Uterus (tissue), 4 donors: ENCODE measurements at places on chromosomes 16 and 17. TPM values are rescaled to one million over a fixed set of nuclear protein-coding genes. Genes with fewer than 3 reads are reported as not detected.

- H3K36me3 ChIP-seq, result no peaks in the 10 kb centered on the region
- H3K4me3 ChIP-seq, result no peak overlapping the region
- H3K27ac ChIP-seq, result no peak overlapping the region
- no peaks in the 10 kb centered on the region for H3K4me1 ChIP-seq
- no peak for DNase-seq
- H3K27me3 ChIP-seq, result no peaks in the 10 kb centered on the region
Measured at GRCh38 chr16:9330095-9330494, 238.7 kb downstream of the HAPSTR1 start.

- no peak overlapping the region for H3K4me3 ChIP-seq
- H3K36me3 ChIP-seq, result no peaks in the 10 kb centered on the region
- H3K27me3 ChIP-seq, result no peaks in the 10 kb centered on the region
- H3K27ac ChIP-seq, result no peak overlapping the region
- DNase-seq, result no peak
Measured at GRCh38 chr16:3751878-3752277, 34.6 kb upstream of the TRAP1 start.

GRCh38 chr17:9948928-9949327 is 43.9 kb upstream of the RCVRN start:
- no peaks in the 10 kb centered on the region for H3K27me3 ChIP-seq
- H3K4me1 ChIP-seq, result no peaks in the 10 kb centered on the region
- DNase-seq, result no peak
- no peak overlapping the region for H3K27ac ChIP-seq
- no peaks in the 10 kb centered on the region for H3K36me3 ChIP-seq

DNA sequence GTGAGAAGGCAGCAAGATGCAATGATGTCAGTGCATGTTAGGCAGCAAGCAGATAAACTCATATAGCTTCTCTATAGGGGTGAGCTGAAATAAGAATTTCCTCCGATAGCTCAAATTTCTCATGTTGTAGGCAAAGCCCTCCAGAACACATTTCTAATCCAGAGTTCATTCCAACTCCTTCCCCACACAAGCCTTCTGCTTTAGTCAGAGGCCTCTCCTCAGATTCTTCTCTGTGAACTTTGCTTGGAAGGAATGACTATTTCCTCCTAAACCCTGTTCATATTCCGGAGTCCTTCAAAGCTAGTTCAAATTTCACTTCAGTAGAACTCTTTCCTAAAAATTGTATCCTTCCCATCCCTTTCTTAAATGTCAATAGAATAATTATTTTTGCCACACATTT is 144.8 kb downstream of the KCNJ2 start:
- no peaks in the 10 kb centered on the region for H3K27me3 ChIP-seq
- H3K4me3 ChIP-seq, result no peak overlapping the region
- DNase-seq, result no peak
- no peaks in the 10 kb centered on the region for H3K4me1 ChIP-seq
- H3K27ac ChIP-seq, result no peak overlapping the region

- peaks cover 5% of the 10 kb centered on the region for H3K4me1 ChIP-seq
- no peaks in the 10 kb centered on the region for H3K36me3 ChIP-seq
- no peak overlapping the region for H3K4me3 ChIP-seq
- no peak for DNase-seq
Measured at GRCh38 chr17:50685691-50686493, 21.8 kb downstream of the ANKRD40 start.

- no peak for DNase-seq
- no peak overlapping the region for H3K4me3 ChIP-seq
Measured at GRCh38 chr16:22203091-22203490, 3.0 kb upstream of the EEF2K start.

DNA sequence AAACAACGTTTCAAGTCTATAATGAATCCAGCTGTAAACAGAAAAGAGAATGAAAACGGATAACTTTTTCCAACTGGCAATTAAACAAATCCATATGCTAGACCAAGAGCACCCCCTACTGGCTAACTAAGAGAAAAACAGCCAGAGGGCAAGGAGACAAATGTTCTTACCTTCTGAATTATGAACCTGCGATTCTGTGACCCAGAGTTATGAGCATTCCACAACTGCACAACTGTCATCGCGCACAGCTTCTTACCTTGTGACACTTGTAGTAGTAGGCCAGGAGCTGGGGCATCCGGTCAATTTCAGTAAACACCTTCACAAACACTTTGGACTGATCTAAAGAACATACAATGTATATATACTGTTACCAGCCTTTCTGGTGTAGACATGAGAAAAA is 18.6 kb downstream of the COG7 start:
- DNase-seq, result no peak
- H3K27ac ChIP-seq, result no peak overlapping the region
- no peaks in the 10 kb centered on the region for H3K27me3 ChIP-seq
- H3K36me3 ChIP-seq, result no peaks in the 10 kb centered on the region
- no peak overlapping the region for H3K4me3 ChIP-seq

DNA sequence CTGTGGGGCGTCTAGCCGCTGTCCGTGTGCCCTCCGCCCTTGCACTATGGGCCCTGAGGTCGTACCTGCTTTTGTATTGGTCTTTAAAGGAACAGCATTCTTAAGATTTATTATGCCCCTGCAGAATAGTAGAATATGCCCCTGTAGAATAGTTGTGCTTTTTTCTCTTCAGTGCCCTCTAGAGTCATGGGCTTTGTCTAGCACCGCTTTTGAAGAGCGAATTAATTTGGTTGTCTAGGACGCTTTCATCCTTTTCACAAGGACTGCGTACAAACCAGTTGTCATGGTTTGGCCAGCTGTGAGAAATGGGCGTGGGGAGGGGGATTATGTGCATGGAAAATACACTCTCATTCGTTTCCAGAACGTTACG is 621 bp downstream of the CEP95 start:
- peak; percentile 33 for DNase-seq
- H3K4me3 ChIP-seq, result peak overlapping the region; percentile 99
- H3K4me1 ChIP-seq, result peaks cover 15% of the 10 kb centered on the region
- H3K27me3 ChIP-seq, result no peaks in the 10 kb centered on the region

GRCh38 chr17:69325518-69326376 is 1.2 kb downstream of the ABCA5 start:
- no peaks in the 10 kb centered on the region for H3K4me1 ChIP-seq
- no peak for DNase-seq
- no peaks in the 10 kb centered on the region for H3K27me3 ChIP-seq
- peak overlapping the region; percentile 59 for H3K4me3 ChIP-seq

KRTAP4-4 gene
- total RNA-seq, result not detected

CCL13 gene
- not detected for total RNA-seq

FBXL16 gene
- total RNA-seq, result 0.21 TPM

KCNJ12 gene
- 3.6 TPM for total RNA-seq
